Activated CD8-positive, alpha-beta T cell treated with anti-CD3 and anti-CD28 coated beads for 36 hours (primary cell): ENCODE measurements at places on chromosomes 7 and 10. TPM values are rescaled to one million over a fixed set of nuclear protein-coding genes. Genes with fewer than 3 reads are reported as not detected.

DNA sequence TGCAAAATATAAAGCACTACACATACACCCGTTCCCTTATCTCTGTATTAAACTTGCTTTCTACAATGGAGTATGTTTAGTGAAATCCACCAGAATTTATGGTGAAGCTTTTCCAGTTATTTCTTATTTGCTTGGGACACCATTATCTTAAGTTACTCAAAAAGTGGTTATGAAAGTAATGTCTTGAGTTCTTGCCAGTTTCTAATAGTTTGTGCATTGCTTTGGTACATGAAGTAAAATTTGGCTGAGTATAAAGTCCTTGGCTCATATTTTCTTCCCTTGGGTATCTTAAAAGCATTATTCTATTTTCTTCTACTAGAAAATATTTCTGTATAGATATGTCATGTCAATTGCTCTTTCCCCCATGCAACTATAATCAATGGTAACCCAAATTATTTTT, 85.2 kb downstream of the POLR1F start:
- no peak for DNase-seq

- no peak for DNase-seq
These were observed 296.7 kb upstream of the KLF6 start for GRCh38 chr10:4081685-4082111.

GRCh38 chr7:84985073-84985784, 201.6 kb downstream of the SEMA3D start:
- DNase-seq = no peak

- DNase-seq = no peak
These were observed 561.9 kb upstream of the KCND2 start for GRCh38 chr7:119711104-119711503.

DNA sequence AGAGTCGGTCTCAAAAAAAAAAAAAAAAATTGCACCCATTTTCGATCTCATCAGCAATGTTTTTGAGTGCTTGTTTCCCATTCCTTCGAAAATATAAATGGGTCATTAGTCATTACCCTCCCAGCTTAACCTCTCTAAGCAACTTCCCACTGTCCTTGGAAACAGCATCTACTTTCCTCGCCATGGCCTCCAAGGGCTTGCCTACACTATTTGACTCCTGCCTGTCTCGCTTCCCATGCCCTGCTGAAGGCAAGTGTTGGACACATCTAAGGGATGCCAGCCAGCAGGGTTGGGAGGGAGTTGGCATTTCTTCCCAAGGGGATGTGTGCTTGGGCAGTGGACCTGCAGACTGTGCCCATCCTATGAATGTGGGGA, 12.7 kb upstream of the RHBDD2 start:
- DNase-seq = no peak

GRCh38 chr7:143015926-143016490, 10.9 kb downstream of the OR9A2 start:
- DNase-seq = no peak

DNA sequence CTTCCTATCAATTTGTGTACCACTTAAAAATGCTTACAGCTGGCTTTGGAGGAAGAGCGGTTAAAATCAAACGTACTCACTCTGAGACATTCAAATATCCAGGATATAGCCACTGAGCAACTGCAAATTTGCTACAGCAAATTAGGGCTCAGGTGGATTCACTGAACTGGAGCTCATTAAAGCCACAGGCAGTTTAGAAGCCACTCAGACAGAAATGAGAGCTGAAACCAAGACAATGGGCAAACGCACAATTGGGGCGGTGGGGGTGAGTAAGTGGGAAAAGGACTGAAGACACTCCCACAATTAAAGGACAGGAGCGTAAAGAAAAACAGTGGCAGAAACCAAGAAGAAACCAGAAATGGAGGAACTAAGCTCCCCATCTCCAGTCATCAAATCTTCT, 20.5 kb downstream of the MPP7 start:
- no peak for DNase-seq

DNA sequence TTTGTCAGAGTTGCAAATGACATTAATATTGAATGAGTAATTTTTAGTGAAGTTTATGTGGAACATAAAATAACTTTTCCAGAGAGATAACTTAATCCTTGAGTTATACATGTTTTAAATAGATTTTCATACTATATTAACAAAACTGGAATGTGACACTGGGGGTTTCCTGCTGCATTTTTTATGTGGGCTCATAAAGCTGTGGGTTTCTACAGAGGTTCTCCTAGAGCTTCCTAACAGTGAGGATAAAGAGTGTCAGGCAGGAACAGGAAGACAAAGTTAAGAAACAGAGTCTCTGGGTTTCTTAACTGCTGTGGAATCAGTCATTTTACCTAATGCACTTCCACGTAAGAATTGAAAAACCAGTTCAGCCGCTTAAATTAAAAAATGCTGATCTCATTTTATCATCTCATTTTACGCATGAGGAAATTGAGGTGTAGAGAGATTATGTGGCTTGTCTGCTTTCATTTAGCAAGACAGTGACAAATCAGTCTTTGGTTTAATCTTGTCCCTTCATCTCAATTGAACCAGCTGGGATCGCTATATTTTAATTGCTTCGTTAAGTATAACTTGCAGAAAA, 5.0 kb downstream of the CD36 start:
- DNase-seq = no peak

- no peak for DNase-seq
These were observed 130.9 kb downstream of the TES start for GRCh38 chr7:116340943-116341907.

- no peak for DNase-seq
These were observed 438.8 kb downstream of the HTR7 start for GRCh38 chr10:90418869-90419652.

GRCh38 chr7:70459546-70459945, 672.4 kb upstream of the GALNT17 start:
- no peak for DNase-seq

DNA sequence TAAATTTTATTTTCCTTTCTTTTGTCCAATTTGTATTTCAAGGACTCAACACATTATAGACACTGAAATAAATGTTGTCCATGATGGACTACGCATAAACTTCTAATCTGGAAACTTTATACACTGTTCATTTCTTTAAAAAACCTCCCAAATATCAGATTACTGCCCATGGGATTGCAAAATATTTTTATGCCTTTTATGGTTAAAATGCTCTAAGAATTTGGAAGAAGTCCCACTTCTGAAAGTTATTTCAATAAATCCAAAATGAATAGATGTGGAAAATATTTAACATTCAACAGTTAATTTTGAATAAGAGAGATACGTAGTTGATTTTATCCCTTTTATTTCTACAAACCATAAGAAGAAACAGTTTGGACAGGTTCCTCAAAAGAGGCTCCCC, 46.1 kb downstream of the CABCOCO1 start:
- no peak for DNase-seq

GRCh38 chr7:44074349-44074695, 8.0 kb downstream of the POLM start:
- DNase-seq = no peak

- no peak for DNase-seq
These were observed 143.6 kb upstream of the KIF5B start for GRCh38 chr10:32199714-32200394.

- no peak for DNase-seq
These were observed 2.0 kb downstream of the PRR15 start for GRCh38 chr7:29565634-29565981.

GRCh38 chr7:116499168-116500077, at the start of gene CAV2:
CAV2 (plus strand) TSS chr7:116499738; CDS start chr7:116499782, 44 bp downstream.
- peak; percentile 30 for DNase-seq

DNA sequence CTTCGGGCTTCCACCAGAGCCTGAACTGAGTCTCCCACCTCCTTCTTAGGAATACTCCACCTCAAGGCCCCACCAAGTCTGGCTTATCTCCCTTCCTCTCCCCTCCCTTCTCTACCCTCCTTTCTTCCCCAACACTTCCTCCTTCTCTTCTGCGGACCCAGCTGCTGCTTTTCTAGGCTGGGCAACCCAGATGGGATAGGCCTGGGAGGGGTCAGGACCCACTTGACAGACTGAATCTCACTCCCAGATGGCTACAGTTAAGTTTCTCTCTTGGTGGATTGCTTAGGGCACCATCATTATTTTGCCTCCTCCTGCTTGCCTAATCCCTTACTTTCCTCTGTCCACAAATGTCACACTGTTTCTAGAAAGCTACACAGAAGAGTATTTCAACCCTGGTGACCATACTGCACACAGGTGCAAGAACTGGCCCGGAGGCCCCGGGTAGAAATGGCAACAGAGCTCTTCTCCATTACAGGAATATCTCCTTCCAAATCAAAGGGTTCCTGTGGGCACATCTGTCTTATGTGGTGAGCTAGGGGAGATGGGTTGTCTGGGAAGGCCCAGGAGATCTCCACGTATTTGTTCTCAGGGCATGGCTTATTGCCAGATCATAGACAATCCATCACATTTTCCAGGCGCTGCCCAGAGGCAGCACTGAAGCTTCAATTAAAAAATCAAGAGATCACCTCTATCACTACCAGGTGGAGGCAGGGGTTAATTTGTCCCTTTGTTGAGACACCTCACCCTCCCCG, 5.1 kb upstream of the HOXA11 start:
- DNase-seq = no peak

DNA sequence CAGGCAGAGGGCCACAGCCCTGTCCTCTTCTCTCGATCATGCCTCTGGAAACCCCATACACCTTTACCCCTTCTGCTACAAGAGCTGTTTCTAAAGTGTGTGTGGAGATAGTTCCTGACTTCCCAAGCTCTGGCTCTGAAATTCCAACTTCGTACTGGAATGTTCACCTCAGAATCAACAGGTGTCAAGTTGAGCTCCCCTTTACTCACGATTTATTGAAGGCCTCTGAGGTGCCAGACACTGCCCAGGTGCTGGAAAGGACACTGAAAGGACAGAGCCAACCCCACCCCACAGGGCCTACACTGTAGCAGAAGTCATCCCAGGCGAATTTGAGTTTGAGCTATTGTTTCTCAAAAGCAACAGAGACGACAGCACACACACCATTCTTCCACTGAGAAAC, 209.9 kb upstream of the FRMD4A start:
- DNase-seq = no peak

DNA sequence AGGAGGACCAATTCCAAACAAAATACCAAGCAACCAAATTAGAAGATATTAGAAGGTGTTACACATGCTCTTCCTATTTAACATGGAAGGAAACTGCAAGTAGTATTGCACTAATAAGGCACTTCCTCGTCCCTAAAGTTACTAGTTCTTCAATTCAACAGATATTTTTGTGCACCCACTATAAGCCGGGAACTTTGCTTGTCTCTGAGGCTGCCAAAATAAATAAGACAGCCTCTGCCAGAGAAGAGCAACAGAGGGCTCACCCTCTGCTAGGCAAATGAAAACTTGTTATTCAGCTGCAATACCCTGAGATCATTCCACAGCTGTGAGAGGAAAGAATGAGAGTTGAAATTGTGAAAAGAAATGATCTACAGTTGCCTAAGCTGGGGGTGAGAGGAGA, 37.4 kb upstream of the GSAP start:
- no peak for DNase-seq

DNA sequence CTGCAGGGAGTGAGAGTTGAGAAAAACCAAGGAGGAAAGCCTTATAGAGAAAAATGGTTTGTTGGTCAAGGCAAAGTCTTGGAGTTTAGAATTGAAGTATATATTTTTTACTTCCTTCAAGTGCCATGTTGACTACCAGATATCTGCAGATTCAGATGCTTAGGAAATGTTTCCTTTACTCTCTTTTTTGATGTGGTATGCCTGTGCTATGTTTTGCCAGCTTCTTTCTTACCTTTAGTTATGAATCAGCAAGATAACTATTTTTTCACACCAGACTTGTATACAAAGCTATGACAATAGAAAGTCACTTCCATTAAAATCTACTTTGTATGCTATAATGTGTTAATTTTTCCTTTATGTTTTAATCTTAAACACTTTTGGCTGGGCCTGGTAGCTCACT, 3.6 kb downstream of the R3HCC1L start:
- no peak for DNase-seq

DNA sequence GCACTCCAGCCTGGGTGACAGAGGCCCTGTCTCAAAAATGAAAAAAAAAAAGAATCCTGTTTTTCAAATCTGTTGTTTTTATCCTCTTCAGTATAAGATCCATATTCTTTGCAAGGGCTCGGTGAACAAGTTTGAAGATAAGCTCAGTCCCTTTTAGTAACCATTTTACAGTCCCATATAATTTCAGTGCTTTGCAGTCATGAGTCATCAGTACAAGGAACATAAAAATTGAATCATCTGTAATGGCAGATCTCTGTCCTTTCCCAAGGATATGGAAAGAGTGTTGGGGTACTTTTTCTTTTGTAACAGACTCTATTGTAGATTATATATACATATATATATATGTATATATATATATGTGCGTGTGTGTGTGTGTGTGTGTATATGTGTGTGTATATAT, 52.2 kb upstream of the ZPBP start:
- DNase-seq = no peak

- DNase-seq = no peak
These were observed 133.5 kb upstream of the FEZF1 start for GRCh38 chr7:122438006-122438405.

DNA sequence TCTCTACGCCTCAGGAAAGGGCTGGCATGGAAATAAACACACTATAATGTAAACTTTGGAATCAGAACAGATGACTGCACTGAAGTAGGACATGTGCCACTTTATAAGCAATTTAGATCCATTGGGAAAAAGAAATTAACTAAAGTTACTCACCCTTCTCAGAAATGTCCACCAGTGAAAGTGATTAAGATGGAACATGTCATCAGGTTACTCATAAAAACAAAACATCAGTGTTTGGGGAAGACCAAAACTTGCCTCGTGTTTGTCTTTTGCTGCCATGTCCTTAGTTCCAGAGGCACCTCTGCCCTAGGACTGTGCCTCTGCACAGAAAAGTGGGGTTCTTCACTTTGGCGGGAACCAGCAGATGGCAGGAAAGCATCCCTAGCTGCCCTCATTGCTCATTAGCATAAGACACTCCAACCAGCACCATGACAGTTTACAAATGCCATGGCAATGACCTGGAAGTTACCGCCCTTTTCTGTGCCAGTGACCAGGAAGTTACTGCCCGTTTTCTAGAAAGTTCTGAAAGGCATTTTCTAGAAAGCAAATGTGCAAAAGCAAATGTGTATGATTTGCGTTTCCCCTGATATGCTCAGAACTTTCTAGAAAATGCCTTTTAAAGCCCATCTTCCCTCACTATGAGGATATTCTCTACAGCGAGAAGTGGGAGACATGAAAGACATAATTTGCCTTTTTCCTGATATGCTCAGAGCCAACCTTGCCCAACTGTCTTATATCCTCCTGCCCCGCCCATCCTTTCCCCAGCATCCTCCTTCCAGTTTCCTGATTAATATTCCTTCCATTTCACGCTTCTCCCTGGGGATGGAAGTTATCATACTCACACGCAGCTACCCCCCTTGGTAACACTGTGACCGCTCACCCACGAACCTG, 258.2 kb downstream of the USP6NL start:
- DNase-seq = no peak

- no peak for DNase-seq
These were observed 23.2 kb upstream of the FGL2 start for GRCh38 chr7:77222819-77223218.

- DNase-seq = no peak
These were observed 295.0 kb downstream of the PARD3 start for GRCh38 chr10:34520084-34520483.

Gene SEMA3D
- total RNA-seq = not detected

Gene ZNF503
- total RNA-seq = 0.31 TPM

Gene ZNF853
- 1.8 TPM for total RNA-seq

Gene SYNPO2L
- total RNA-seq = not detected

Gene ZNF485
- 8.7 TPM for total RNA-seq

Gene EBLN1
- total RNA-seq = not detected

Gene SEMA3A
- total RNA-seq = 1.7 TPM

Gene MGAM2
- not detected for total RNA-seq

Gene INSIG1
- 98.0 TPM for total RNA-seq

Gene OR2A42
- total RNA-seq = not detected

Gene SEM1
- total RNA-seq = 36.4 TPM

Gene FZD1
- 0.16 TPM for total RNA-seq

Gene ACSM6
- not detected for total RNA-seq
